NCI-H1436 (cell line): ENCODE measurements at places on chromosomes 16 and 17.

- peak; percentile 16 for DNase-seq
Measured at GRCh38 chr16:48277158-48277557, 29.8 kb upstream of the ABCC11 start.

DNA sequence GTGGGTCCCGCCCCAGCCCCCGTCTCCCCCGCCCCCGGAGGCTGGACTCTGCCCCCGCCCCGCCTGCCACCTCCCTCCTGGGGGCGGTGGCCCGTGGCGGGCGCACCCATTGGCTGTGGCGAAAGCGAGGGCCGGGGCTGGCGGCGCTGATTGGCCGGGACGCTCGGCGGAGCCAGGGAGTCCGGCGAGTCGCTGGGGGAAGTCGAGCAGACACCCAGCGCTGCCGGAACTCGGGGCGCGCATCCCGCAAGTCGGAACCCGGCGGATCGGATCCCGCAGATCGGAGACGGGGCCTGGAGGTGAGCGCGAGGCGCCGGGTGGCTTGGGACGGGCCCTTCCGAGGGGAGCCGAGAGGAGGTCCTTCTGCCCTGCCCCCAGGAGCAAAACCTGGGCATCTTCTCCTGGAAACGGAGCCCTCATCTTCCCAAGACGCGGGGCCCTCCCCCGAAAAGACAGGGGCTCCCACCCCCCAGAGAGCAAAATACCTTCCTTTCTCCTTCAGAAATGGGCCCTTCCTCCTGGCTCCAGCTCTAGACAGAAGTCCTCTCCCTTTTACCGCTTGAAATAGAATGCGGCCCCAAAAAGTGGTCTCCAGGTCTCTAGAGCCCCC is at the start of gene ABAT:
ABAT (plus strand) TSS at position 205 of the 610 bp plus-strand sequence. CDS start 61,123 bp downstream, outside the sequence.
- peak; percentile 76 for DNase-seq

DNA sequence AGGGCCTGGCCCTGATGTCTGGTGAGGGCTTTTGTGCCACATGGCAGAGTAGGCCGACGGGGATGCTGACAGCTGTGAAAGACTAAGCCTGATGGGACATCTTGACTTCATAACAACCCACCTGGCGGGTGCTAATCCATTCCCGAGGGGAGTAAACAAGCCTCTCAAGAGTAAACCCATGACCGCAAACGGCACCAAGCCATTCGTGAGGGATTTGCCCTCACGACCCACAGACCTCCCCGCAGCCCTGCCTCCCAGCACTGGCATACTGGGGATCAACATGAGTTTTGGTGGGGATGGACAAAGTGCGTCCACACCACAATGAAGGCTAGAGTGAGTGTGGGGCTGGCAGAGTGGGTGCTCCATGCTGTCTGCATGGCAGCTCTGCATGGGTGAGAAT is 11.7 kb downstream of the RNF213 start:
- DNase-seq = no peak

- no peak for DNase-seq
Measured at GRCh38 chr16:50916040-50916439, 174.2 kb downstream of the CYLD start.

GRCh38 chr16:70746708-70747424 is 54.1 kb downstream of the VAC14 start:
- DNase-seq = no peak

DNA sequence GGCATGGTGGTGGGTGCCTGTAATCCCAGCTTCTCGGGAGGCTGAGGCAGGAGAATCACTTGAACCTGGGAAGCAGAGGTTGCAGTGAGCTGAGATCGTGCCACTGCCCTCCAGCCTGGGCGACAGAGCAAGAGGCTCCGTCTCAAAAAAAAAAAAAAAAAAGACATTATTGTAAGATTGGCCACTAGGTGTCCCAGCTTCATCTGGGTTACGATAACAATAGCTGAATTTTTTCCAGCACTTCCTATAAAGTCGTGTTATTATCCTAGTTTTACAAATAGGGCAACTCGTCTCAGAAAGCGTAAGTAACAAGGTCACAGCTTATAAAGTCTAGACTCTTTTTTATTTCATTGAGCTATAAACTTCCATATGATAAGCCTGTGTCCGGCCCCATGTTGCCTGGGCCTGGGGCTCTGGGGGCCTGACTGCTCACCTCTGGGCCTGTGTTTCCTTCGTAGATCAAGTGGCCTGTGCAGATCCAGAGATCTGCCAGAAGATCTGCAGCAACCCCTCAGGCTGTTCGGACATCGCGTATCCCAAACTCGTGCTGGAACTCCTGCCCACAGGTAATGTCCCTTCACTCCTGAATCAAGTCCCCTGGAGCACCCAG is 60.5 kb downstream of the SLC5A11 start:
- no peak for DNase-seq

GRCh38 chr17:46717999-46718398 is 100.5 kb downstream of the WNT3 start:
- no peak for DNase-seq

DNA sequence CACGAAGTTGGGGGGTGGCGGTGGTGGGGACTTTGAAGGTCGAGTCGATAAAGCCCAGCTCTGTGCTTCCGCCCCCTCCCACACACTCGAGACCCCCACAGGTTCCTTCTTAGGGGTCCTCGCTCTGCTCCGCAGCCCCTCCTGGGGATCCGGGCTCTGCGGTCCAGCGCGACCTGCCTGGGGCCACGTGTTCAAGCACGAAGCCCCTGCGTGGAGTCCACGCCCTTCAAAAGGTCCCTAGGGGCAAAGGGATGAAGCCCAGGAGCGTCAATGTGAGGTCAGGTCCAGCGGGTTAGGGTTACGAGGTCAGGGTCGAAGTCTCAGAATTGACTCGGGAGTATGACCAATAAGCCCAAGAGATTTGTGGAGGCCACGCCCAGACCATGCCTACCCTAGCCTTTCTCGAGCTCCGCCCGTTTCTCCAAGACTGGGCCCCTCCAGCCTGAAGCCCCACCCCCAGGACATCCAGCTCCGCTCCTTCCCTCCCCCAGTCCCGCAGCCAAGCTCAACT is 786 bp upstream of the CACNA1G start:
- no peak for DNase-seq

DNA sequence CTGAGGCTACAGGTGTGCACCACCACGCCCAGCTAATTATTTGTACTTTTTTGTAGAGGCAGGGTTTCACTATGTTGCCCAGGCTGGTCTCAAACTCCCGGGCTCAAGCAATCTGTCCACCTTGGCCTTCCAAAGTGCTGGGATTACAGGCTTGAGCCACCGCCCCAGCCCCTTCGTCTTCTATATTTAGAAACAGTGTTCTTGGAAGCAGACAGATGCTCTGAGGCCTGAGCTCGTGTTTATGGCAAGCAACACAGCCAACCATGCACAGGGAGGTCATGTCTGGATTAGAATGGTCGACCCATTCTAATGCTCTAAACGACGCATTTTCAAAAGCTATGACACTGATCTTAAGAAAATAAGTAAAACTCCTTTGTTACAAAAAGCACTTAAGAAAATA is 16.6 kb downstream of the TMEM204 start:
- no peak for DNase-seq

GRCh38 chr17:604765-605164 is 109.9 kb downstream of the VPS53 start:
- no peak for DNase-seq

GRCh38 chr16:70476272-70477020 is 22.1 kb downstream of the FCSK start:
- no peak for DNase-seq

DNA sequence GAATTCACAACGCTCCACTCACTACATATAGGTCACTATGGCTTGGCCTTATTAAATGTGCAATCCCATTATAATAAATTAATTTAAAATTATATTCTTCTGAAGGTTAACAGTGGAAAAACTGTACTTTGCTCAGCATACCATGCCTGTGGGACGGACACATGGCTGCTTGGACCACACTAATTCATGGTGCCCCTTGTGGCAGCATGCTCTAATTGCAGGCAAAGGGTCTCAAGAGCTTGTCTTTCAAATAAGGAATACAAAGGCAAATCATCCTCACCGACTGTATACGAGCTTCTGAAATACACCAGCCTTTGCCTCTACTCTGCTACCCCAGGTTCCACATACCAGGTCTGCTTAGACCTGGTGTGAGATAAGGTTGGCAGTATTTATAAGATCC is 11.7 kb downstream of the SMPD3 start:
- no peak for DNase-seq

GRCh38 chr17:2253362-2253761 is 50.2 kb downstream of the SMG6 start:
- no peak for DNase-seq

DNA sequence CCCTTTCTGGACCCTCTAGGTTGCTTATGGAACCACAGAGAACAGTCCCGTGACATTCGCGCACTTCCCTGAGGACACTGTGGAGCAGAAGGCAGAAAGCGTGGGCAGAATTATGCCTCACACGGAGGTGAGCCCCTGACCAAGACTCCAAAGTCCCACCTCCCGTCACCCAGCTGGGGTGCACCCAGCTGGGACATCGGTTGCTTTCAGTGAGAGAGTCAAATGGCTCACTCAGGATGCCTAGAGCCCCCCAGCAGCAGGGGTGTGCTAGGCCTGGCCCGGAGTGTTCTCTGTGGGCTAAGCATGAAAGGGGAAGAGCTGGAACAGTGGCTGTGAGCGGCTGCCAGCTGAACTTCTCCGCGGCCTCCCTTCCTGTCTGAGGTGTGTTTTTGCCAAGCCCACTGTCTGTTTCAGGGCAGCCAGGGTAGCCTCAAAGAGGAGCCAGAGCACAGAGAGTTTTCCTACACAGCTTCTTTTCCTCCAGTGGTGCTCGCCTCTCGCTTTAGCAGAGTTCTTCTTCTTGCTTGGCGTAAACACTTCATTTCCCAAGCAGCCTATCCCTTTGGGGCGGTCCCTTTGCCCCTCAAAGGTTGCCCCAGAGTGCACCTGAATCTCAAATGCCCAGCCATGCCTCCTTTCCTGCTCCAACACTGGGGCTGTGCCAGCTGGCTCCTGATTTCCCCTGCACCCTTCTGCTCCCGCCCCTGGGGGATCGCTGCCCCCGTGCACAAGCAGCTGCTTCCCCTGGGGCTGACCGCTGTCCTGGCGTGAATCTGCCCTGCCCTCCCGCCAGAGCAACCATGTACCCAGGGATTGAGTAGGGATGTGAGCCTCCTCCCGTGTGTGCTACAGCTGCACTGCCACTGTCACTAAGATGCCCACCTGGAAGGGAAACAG is 2.6 kb upstream of the CHAD start:
- no peak for DNase-seq

GRCh38 chr16:31111881-31112466 is 3.8 kb downstream of the BCKDK start:
- no peak for DNase-seq

GRCh38 chr17:65751263-65751662 is 189.8 kb upstream of the AXIN2 start:
- no peak for DNase-seq

DNA sequence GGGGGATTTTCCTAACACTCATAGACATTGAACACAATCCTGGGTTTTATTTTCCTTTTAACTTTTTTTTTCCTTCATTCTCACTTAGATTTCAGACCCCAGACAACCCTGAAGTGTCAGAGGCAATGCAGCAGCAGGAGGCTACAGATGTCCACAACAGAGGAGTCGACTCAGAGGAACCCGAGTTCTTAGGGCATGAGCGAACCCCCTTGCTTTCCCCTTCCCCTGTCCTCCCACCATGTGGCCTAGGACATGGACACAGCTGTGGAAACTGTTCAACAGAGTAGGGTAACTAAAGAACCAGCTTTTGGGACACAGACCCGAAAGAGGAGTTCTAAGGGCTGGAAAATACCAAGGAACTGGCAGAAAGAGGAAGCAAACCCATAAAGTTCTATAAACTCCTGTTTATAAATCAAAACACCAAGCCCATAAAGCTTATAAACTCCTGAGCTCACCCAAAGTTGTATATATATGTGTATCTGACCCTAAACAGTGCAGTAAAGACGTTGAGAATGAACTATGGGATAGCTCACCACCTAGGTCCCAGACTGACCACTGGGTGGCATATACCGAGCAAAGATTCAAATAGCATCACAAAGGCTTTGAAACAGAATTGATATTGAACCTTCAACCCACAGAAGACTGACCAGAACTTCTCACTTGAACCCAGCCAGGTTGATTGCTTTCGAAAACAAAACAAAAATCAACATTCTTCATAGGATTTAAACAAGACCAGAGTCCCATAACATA is 33.9 kb downstream of the CMTM4 start:
- DNase-seq = no peak

- DNase-seq = no peak
Measured at GRCh38 chr17:50259477-50260324, 14.6 kb upstream of the TMEM92 start.

DNA sequence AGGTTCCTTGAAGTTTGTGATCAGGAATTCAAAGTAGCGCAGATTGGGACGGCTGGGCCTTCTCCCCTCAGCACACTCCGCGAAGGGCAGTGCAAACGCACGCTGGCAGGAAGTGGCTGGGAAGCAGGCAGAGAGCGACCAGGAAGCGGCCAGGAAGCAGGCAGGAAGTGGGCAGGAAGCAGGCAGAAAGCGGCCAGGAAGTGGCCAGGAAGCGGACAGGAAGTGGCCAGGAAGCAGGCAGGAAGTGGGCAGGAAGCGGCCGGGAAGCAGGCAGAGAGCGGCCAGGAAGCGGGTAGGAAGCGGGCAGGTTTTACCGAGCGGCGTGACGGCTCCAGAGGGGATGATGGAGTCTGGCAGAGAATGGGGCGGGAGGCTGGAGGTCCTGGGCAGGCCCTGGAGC is 3.2 kb downstream of the DPEP1 start:
- DNase-seq = no peak

DNA sequence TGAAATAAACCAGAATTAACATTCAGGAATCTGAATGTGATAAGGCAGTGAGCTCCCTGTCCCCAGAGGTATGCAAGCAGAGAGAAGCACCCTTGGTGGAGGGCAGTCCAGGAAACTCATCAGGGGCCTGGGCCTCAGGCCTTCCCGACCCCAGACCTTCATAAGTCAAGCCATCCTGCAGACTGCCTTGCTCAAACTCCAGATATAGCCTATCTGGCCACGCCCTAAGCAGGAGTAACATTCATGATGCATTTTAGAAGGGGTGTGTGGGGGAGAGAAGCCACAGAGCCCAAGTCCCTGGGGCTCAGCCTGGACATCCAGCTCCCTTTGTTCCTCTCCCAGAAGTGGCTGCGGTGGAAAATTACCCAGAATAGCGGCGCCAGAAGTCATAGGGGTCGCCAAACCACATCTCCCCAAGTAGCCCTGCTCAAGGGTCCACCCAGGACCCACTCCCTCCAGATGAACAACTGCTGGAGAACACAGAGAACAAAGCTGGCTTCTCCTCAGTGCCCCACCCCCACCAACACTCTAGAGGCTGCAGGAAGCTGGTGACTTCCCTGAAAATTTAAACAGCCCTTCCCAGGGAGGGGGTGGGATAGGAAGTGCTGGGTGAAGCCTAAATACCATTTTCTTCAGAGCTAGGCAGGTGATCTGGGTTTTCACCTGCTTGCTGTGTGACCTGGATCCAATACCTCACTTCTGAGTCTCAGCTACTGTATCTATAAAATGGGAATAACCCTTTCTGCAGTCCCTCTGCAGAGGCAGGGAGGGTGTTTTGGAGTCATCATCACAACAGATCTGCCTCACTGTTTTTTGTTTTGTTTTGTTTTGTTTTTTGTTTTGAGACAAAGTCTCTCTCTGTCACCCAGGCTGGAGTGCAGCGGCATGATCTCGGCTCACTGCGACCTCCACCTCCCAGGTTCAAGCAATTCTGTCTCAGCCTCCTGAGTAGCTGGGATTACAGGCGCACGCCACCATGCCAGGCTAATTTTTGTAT is 1.5 kb upstream of the SREBF1 start:
- DNase-seq = peak; percentile 79
